ENCODE measurements at places on chromosomes 1 and 21.

DNA sequence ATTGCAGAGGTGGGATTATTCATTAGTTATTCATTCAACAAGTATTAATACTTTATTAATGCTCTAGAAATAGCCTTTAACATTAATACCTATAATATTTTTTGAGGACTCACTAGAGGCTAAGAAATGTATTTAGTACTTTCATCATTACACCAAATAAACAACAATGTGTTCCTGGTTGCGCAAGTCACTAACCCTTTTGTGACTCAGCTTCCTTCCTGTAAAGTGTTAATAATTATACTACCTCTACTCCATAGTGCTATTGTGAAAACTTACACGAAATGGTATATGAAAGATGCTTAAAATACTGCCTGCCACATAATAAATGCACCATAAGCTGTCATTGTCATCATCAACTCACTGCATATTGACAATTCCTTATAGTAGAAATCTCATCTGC lies 431.0 kb downstream of the DPYD start:
- DNase-seq: no peak

DNA sequence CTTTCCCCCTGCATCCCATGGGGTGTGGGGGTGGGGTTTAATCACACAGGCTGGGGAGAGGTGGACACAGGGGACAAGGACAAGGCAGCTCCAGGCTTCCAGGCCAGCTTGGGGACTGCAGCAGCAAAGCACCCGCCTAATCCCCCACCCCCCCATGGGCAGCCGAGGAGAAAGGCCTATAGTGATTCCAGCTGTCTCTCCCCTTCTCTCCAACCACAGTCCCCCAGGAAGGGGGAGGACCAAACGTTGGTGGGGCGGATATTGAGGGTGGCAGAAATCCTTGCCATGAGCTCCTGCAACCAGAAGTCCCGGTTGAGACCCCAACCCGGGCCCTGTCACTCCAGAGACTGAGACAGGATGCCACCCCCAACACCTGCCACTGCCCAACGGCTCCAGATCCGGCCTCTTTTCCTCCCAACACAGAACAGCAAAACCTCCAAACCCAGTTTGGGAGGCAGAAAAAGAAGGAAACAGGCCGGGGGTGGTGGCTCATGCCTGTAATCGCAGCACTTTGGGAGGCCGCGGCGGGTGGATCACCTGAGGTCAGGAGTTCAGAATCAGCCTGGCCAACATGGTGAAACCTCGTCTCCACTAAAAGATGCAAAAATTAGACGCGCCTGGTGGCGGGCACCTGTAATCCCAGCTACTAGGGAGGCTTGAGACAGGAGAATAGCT lies 1.7 kb downstream of the EPHA2 start:
- DNase-seq: no peak

DNA sequence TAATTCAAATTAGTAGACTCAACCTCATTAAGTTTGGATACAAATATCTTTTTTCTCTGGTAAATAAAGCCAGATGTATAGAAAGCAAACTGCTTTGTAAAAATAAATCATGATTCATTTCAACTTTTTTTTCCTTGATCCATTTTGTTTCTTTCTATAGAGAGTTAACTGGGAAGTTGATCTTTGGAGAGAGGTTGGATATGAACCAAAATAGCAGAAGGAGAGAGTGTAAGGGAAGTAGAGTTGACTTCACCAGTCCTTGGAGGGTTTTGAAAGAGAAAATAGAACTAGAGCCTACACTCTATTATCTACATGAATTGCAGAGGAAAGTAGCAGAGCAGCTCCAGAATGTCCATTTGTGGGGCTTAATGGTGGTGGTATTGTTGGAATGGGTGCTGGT lies 243.8 kb downstream of the ADGRL2 start:
- DNase-seq: no peak

GRCh38 chr21:44062380-44062779 lies 44.8 kb upstream of the PWP2 start:
- no peak for DNase-seq

DNA sequence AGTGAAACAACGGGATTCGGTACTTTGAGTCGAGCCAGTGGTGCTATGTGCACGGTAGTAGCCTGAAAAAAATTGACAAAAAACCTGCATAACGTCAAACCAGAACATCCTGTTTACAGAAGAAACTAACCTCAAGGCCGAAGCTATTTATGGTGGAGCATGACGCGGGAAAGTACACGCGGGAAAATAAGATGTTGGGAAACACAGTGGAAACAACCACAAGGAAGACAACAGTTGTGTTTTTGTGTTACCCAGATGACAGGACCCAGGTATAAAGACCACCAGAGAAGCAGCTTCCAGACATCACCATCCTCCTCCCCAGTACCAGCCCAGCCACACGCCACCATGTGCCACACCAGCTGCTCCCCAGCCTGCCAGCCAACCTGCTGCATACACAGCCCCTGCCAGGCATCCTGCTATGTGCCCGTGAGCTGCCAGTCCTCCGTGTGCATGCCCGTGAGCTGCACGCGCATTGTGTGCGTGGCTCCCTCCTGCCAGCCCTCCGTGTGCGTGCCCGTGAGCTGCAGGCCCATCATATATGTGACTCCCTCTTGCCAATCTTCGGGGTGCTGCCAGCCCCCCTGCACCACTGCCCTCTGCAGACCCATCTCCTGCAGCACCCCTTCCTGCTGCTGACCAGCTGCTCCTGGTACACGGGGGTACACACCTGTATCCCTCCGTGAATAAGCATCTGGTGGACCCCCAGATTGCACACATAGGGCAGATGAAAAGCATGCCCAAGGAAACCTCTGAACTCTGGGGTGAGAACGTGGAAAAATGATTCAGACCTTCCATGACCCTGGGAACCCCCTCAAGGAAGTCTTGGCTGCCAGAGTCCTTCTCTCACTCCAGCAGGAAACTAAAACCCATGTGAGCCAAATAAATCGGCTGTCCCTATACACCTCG lies at the start of gene KRTAP12-3:
Gene KRTAP12-3 (plus strand): TSS at position 298 of the 906 bp plus-strand sequence. CDS start 48 bp downstream, at position 346.
- no peak for DNase-seq

GRCh38 chr1:197178998-197179397 lies 32.5 kb upstream of the ASPM start:
- DNase-seq: peak; percentile 46

GRCh38 chr1:53562291-53562980 lies 103.2 kb downstream of the DMRTB1 start:
- no peak for DNase-seq

DNA sequence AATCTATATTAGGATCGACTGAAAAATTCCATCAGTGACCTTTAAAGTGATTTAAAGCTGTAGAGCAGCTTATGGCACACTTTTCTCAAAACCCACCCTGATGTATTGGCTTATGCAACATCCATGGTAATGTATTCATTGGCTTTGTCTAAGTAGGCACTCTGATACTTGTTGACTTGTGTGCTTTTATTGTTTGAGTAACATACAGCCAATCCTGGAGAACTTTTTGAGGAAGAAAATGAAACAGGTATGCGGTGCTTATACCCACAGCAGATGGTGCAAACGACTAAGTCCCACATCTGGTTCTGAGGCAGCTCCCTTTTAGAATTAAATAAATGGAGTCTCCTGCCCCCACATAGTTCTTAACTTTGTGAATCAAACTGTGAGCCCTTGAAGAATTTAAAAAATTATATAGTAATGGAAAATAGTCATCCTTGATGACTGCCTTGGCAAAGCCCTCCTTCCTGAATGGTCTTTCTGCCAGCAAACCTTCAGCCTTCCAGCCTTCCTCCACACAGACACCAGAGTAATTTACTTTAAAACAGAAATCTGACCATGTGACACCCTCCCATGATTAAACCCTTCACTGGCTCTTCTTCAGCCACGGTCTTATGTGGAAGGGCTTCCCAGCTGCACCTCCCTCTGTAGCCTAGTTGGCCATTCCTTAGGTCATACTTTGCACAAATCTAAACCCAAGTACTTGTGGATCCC lies 116.0 kb downstream of the BCAR3 start:
- peak; percentile 46 for DNase-seq

DNA sequence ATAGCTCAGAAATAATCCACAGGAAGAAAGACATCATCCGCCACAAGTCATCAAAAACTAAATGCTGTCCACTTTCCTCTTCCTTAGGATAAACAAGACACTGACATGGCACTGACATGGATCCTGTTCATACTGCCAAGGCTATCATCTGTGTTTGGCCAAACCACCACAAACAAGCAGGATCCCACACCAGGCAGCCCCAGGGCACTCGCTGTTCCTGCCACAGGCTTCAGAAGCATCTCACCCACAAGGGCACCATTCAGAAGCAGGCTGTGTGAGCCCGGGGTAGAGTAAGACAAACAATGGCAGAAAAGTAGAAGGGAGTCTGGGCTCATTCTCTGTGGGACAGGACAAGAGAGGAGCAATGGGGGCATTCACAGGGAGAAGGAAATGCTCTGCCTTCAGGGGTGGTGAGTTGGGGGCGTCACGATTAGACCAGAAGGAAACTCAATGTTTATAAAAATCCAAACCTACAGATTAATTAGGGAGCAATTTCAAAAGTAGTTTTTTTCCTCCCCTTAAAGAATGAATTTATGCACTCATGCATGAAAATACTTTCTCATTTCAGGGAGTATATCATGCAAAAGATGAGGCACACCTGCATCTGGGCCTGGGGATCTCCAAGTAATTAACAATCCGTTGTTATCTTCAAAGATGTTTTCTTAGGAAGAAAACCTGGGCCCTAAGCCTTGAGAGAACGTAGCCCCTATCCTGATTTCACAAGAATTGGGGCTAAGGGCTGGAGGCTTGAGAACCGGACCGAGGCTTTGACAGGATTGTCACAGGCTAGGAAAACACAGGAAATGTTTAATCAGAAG lies 43.3 kb upstream of the ATP1A1 start:
- no peak for DNase-seq

DNA sequence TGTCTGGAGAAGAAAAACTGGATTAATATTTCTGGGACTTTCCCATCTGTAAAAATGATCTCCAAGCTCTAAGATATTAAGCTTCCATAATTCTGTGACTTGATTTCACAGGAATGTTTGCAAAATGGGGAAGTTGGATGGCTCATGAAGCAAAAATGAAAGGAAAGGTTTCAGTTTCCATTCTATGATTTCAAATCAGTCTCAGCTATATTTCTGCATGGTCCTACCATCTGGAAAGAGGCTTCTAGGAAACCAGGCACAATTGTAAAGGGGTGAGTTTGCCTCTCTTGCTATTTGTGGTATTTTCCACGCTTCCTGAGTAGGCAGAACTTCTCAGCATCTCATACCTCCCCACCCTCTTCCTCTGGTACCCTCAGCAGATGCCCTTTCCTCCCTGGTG lies 22.4 kb upstream of the ACTN2 start:
- no peak for DNase-seq

DNA sequence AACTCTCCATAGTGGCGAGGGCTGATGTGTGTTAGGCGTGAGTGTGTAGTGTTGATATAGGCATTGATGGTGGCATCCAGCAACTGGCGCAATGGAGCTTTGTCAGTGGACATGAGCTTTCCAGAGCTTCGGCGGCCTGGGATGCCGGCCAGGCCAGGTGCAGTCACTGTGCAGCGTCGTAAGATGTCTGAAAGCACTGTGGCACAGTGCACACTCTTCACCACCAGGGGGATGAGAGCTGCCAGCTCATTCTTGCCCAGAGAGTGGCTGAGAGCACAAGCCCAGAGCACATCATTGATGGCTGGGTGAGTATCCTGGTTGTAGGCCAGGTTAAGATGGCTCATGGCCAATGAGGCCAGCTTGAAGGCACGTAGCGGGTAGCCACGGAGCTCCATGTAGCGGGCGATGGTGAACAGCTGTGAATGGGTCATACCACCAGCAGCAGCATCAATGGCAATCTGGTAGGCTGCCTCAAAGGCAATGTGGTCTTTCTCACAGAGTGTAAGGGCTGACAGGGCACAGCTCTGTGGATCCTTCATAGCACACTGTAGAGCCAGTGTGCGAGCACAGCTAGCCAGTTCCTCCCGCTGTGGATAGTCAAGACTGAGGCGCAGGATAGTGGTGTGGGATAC lies 6.7 kb downstream of the UROD start:
- DNase-seq: peak; percentile 16

- no peak for DNase-seq
Measured at GRCh38 chr1:211517006-211517405, 25.0 kb upstream of the RD3 start.

DNA sequence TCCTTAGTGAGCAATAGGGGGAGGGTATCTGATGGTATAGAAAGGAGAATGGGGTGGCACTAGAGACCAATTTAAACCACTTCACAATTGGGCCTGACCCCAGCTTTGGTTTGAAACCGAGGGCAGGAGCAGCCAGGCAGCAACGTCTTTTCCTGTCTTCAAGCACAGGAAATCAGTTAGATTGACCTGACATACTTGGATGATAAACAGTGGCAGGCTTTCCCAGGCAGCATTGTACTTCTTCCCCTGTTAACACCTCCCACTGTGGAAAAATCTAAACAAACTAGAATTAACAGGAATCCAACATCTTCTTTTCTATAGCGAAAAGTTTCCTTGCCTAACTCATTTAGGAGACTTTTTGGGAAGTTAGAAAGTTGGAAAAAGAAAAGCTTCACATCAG lies 40.6 kb downstream of the SELL start:
- no peak for DNase-seq

GRCh38 chr1:61090546-61091202 lies 8.3 kb downstream of the NFIA start:
- DNase-seq: no peak

DNA sequence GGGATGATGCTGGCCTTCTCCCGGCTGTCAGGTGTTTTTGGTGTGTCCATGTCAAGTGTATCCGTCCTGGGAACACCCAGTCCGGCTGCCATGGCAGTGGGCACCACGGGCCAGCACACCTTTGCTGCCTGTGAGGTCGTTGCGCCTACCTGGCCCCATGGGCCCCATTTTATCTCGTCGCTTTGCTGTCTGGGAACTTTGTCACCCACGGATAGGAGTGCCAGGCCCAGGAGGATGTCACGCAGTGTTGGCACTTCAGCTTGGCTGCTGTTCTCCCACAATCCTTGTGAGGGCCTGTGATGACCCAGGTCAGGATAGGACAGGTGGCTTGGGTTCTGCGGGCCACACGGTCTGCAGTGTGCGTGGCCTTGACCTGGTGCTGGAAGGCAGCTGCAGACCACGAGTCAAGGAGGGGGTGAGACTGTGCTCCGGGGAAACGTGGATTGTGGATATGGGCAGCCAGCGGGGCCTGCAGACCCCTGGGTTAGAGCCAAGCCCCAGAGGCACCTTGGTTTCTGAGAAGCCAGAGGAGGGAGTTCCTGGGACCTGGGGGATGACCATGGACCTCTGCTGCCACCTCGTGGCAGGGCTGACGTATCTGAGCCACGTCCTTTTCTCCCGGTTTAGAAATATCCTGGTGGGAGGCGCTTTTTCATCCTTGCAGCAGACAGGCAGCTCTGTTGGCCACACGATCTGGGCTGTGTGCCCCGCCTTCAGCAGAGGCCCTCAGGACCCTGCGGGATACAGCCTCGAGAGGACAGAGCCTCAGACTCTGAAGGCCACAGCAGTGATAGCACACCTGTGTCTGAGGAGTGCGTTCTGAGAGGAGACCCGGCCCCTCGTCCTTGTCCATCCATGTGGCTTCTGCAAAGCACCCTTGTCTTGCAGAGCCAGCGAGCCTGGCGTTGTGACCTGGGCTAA lies 161.1 kb upstream of the COL6A1 start:
- DNase-seq: peak; percentile 62

GRCh38 chr21:46318464-46318845 lies 5.2 kb downstream of the C21orf58 start:
- DNase-seq: no peak
